Vagina (tissue), 2 donors: ENCODE measurements at places on chromosomes 7 and 10.

GRCh38 chr10:5971315-5971832, 6.0 kb downstream of the IL15RA start:
- peak; percentile 93 for DNase-seq
- H3K27ac ChIP-seq: peak overlapping the region; percentile 69
- no peaks in the 10 kb centered on the region for H3K36me3 ChIP-seq
- H3K4me3 ChIP-seq: no peak overlapping the region

DNA sequence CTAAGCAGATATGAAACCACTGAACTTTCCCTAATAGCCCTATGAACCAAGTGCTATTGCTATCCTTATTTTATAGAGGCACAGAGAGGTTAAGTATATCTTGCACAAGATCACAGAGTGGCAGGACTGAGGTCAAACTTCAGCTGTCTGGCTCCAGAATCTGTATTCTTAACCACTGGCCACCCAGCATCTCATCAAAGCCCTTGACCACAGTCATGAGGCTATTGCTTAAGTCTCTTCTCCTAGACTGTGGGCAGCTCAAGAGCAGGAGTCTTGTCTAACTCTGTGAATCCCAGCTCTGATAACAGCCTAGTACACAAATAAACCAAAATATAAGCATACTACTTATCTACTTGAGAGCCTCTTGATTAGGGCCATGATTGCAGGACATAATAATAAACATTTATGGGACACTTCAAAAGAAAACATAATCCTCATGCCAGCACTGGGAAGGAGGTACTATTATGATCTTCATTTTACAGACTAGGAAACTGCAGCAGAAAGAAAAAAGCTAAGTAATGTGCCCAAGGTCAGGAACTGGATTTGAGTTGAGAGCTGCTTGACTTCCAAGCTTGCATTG, 22.4 kb upstream of the SMC3 start:
- DNase-seq: no peak
- H3K27ac ChIP-seq: no peak overlapping the region
- H3K4me3 ChIP-seq: no peak overlapping the region
- no peaks in the 10 kb centered on the region for H3K27me3 ChIP-seq

DNA sequence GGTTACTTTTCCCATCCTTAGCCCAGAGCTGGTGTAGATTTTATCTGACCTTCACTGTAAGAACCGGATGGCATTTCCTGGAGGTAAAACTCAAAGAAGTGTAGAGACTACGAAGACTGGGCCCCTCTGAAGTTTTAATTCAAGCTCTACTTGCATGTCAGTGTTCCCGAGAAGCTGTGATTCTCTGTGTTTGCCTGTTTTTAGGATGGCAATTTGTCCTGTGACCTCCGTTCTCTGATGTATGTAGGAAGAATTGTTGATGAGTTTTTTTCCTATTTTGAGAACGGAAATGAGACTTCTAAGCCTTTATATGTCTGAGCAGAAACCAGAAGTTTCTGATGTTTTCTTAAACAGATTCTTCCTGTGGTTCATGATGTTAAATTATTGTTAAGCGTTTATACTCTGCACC, 94.1 kb downstream of the CDCA7L start:
- H3K27me3 ChIP-seq: no peaks in the 10 kb centered on the region
- no peaks in the 10 kb centered on the region for H3K36me3 ChIP-seq
- no peak overlapping the region for H3K27ac ChIP-seq
- no peaks in the 10 kb centered on the region for H3K4me1 ChIP-seq
- DNase-seq: no peak

DNA sequence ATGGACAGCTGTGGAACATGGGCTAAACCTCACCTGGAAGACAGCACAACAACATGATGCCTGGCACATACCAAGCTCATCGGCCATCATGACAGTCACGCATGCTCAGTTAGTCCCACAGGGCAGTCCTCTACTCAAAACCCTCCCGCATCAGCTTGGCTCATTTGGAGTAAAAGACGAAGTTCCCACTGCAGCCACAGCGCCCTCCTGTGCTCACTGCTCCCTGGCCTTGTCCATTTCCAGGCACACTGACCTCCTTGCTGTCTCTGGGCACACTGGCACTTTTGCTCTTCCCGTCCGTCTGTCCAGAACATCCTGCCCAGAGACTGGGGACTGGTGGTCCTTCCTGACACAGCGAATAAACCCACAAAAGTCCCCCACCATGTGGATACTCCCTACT, 66.2 kb downstream of the LARP4B start:
- DNase-seq: no peak
- H3K36me3 ChIP-seq: no peaks in the 10 kb centered on the region
- H3K27ac ChIP-seq: no peak overlapping the region
- H3K27me3 ChIP-seq: no peaks in the 10 kb centered on the region
